ENCODE measurements at places on chromosomes 2 and 18.

DNA sequence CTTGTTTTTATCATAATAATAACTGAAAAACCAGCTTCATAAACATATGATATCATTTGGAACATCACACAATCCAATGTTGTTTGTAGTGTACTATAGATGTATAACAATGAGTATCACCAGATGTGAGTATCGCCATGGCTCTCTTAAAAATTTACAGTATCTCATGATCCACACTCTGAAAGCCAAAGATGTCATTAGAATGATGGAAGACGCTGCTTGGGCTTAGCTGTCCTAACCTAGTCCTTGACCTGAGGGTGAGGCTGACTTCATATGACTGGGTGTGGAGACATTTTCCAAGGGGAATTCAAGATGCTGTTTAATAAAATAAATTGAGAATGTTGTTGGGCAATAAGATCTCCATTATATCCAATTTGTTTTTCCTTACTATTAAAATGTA, 242.6 kb downstream of the RIT2 start:
- no peak for DNase-seq

DNA sequence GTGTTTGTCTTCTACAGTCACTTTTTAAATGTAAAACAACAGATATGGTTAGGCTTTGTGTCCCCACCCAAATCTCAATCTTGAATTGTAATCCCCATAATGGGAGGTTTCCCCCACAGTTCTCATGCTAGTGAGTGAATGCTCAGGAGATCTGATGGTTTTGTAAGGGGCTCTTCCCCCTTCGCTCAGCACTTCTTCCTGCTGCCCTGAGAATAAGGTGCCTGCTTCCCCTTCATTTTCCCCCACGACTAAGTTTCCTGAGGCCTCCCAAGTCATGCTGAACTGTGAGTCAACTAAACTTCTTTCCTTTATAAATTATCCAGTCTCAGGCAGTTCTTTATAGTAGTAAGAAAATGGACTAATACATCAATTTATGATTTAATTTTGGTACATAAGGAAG, 118.0 kb upstream of the SNTG2 start:
- DNase-seq: no peak

GRCh38 chr18:44870631-44871502, 190.2 kb downstream of the SETBP1 start:
- DNase-seq: no peak

- DNase-seq: no peak
These were observed 479.1 kb downstream of the MBD2 start for GRCh38 chr18:53745224-53745967.

DNA sequence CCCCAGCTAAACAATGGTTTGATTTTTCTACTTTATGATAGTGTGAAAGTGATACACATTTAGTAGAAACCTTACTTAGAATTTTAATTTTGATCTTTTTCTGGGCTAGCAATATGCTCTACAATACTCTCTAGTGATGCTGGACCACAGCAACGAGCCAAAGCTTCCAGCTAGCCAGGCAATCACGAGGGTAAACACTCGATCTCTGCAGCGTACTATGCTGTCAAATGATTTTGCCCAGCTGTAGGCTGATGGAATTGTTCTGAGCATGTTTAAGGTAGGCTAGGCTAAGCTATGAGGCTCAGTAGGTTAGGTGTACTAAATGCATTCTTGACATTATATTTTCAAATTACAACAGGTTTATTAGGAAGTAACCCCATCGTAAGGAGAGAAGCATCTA, 207.5 kb downstream of the LRRTM4 start:
- DNase-seq: no peak

GRCh38 chr2:226813148-226813701, 13.6 kb upstream of the IRS1 start:
- no peak for DNase-seq

GRCh38 chr2:239463541-239464165, 62.8 kb upstream of the HDAC4 start:
- no peak for DNase-seq

DNA sequence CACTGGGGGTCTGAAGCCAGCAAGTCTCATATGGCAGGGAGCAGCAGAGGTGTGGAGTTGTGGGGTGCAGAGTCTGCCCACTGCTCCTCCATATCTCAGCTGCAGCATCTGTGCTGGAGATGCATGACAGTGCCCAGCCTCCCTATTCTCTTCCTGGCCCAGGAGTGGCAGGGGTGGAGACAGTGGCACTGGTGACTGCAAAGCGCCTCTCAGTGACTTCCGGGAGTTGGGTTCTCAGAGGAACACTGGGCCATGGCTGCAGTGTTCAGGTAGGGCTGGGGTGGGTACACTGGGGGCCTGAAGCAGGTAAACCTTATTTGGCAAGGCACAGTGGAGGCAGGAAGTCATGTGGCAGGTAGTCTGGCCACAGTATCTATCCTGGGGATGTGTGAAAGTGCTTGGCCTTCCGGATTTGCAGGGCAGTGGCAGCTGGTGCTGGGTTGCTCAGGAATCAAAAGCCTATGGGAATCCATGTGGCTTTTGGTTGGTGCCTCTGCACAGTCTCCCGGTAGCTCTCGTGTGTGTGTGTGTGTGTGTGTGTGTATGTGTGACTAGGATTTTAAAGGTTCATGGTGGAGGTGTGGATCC, 60.3 kb upstream of the THUMPD2 start:
- no peak for DNase-seq

DNA sequence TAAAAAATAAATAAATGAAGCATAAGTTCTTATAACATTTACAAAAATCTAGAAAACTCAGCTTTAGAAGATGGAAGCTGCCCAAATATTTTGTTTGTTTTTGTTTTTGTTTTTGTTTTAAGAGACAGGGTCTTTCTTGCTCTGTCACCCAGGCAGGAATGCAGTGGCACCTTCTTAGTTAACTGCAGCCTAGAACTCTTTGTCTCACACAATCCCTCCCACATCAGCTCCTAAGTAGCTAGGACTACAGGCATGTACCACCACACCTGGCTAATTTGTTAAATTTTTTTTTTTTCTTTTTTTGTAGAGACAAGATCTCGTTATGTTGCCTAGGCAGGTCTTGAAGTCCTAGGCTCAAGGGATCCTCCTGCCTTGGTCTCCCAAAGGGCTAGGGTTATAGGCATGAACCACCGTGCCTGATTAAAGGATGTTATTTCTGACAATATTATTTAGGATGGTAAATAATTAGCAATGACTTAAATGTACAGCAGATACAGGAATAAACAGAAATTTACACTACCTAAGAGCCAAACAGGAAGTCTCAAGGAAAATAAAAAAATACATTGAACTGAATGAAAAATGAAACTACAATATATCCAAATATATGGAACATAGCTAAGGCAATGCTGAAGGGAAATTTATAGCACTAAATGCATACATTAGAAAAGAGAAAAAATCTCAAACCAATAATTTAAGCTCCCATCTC, 17.2 kb downstream of the SESTD1 start:
- DNase-seq: no peak

GRCh38 chr2:25448808-25449207, 107.1 kb upstream of the DNMT3A start:
- no peak for DNase-seq

- no peak for DNase-seq
These were observed 634.3 kb upstream of the SOX11 start for GRCh38 chr2:5057891-5058351.

DNA sequence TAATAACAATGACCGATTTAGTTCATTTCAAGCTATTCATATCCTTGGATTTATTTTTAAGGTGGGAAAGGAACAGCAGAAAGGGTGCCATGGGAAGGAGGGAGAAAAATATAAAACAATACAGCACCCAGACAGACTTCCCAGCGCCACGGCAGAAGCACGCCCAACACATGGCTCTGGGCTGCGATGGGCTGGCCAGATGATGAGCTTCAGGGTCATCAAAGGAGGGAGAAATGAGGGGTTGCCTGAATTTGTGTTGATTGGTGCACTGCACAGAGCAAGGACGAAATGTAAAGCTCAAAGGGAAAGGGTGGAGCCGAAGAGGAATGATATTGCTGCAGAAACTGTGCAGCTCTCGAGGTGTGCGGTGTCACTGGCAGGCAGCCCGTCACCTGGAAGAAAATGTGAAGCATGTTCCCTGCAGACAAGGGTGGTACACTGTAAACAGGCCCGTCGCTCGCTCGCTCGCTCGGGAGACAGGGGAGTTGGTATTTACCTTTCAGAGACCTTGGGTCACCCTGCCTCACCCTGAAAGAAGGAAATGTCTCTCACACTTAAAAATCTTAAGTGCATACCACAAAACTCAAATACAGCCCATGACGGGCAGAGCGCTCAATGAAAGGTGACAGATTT, 195.5 kb upstream of the CTAGE1 start:
- DNase-seq: no peak

- DNase-seq: no peak
These were observed 71.6 kb downstream of the NDUFA10 start for GRCh38 chr2:239953418-239954061.

GRCh38 chr2:129798626-129799025, 180.8 kb upstream of the RAB6C start:
- no peak for DNase-seq

DNA sequence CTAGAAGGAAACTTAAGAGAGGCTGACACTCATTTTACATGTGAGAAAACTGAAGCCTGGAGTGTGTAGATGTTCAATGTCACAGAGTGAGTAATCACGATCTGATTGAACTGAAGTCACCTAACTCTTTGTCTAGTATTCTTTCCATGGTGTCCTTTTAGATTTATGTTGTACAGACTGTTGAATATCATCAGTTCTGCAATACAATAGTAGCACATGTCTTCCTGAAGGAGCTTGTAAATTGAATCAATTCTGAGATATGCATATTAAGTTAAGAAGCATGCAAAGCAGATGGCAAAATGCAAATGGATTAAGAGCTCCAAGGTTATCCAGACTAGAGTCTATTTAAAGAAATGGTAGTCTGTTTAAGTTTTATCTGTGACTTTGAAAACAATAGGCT, 484.9 kb upstream of the CRIM1 start:
- no peak for DNase-seq

- no peak for DNase-seq
These were observed 198.6 kb downstream of the RNF152 start for GRCh38 chr18:61694236-61694635.

DNA sequence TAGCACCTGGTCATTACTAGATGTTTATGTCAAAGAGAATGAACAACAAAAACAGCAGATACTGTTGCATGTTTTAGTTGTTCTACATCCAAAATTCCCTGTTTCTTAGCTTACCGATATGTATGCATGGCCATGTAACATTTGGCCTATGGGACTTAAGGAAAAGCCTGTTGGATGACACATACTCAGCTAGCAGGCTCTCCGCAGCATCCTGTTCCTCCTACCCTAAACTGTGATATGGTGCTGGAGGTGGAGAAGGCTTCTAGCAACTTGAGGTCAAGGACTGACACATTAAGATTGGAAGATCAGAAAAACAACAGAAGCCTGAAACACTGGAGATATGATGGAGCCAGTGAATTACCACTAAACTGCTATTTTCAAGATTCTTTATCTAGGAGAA, 537.8 kb downstream of the LRRTM4 start:
- no peak for DNase-seq

GRCh38 chr18:55244546-55244945, 285.3 kb upstream of the CCDC68 start:
- DNase-seq: no peak

GRCh38 chr2:119248751-119249150, 25.1 kb downstream of the STEAP3 start:
- no peak for DNase-seq

All from activated naive CD4-positive, alpha-beta T cell (primary cell).